ENCODE measurements at places on chromosomes 6 and 20.

DNA sequence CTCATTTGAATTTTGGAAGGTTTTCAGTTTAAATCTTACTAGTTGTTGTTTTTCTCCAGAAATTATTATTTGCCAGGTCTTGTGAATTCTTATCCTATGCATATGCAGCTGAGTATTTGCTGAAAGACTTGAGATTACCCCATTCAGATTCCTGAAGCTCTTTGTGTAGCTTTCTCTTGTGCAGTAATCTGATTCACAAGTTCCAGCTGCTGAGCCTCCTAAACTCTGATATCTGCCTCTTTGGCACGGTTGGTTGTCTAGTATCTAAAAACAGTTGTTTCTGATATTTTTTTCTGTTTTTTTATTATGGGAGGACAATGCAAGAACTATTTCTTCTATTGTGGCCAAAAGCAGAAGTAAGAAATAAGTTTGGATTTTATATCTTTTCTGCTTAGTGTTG, 863.9 kb upstream of the MANEA start:
- no peak for DNase-seq

DNA sequence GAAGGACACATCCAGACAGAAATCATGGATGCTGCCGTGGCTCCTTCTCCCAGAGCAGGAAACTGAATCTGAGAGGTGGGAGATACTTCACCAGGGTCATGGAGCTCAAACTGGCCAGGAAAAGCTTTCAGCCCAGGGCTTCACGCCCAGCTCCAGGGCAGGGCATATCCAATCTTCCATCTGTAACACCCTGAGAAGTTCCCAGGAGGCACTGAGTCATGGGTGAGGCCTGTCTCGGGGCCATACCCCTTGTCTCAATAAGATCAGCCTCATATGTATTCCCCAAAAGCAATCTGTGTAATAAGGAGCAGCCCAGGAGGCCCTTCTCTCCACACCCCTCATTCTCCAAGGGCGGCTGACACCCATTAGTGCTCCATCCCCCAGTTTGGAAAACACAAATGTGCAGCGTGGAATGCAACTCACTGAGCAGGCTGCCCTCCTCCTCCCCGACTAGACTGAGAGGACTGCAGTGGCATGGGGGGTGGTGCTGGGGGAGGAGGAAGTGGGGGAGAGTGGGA, 439.3 kb upstream of the SULF2 start:
- DNase-seq: no peak

DNA sequence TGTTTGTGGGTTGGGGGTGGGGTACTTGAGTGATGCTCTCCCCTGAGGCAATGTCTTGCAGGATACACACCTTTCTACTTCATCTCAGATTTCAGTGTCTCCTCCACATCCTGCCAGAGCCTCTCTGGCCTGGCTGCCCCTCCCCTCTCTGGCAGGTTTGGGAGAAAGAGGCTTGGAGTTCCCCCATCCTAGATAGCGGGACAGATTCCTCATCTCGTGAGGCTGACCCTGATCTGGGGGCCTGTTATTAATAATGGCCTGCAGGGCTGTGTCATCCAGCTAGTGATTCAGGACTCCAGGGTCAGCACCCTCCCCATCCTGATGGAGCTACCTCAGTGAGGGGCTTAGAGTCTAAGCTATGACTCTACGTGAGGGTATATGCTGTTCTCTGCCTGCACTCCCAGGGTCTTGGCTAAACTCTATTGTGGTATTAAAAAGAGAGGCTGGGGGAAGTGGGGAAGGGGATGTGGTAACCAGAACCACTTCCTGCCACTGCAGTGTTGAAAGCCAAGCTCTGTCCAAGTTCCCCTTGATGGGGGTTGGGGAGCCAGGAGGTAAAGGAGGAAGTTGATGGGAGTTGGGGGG, 3.7 kb upstream of the MMP9 start:
- DNase-seq: no peak

DNA sequence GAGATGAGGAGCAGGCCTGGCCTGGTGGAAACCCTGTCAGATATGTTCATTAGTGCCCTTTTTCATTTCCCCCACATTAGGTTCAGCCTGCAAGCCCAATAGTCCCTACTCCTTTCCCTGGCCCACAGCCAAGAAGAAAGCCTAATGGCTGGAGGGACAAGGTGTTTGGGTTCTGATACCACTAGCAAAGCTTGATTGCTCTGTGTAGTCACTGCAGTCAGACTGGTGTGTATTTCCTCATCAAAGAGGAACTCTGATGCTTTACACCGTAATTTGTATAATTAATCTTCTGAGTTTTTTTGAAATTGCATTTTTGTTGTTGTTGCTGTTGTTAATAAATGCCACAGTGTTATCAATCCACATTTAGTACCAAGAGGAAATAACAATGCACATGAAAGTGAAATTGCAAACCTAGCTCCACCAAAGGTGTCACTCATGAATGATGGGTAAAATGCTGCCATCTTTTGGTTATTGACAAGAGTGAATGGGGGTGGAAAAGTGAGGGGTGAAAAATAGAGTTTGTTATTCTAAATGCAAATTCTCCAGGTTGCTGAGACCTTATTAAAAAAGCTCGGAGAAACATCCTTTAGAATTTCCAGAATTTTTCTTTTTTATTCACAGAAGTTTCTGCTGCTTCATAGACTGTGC, 320.2 kb upstream of the POU3F2 start:
- DNase-seq: no peak

GRCh38 chr6:53474010-53474409, 70.9 kb downstream of the GCLC start:
- DNase-seq: no peak

GRCh38 chr20:11791316-11791715, 126.4 kb upstream of the BTBD3 start:
- DNase-seq: no peak

DNA sequence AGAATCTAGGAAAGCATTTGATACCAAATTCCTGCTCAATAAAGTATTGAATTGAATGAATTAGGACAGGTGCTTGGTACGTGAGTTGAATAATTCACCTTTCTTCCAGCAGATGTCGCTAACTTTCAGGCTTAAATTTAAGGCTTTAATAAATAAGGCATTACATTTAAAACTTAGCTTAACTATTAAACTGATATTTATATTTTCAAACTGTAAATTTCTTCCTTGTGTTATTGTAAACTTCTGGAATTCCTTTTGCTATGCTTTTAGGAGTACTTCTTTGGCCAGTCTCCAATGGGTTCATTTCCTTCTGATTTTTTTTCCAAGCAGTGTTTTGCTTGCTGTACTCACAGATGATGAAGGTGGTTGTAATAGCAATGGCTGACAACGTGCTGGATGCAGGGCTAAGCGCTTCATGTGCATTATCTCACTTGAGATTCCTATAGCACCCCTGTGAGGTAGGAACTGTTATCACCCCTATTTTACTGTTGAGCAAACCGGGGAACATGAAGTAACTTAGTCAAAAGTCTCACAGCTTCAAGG, 71.3 kb upstream of the SLC2A12 start:
- no peak for DNase-seq

GRCh38 chr20:36471885-36472636, 69.3 kb upstream of the MYL9 start:
- DNase-seq: no peak

DNA sequence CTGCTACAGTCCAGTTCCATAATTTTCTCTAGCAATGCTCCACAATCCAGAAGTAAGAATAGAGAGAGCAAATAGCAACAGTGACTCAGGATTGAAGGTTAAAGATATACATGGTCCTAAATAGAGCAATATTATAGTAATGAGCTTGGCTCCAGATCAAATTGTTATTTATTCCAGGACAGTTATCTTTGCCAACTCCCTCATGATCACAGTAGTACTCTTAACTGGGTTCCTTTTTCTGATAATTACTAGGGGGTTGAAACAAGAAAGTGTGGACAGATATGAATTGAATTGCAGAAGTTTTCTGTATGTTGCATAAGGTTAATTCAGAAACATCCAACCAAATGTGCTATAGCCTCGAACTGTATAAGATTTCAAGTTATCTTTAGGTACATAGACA, 11.9 kb downstream of the FAM184A start:
- DNase-seq: no peak

- no peak for DNase-seq
Measured at GRCh38 chr6:134482593-134483270, 164.8 kb upstream of the SGK1 start.

GRCh38 chr6:71222671-71223070, 65.9 kb upstream of the OGFRL1 start:
- DNase-seq: no peak
